ENCODE measurements at places on chromosomes 2 and 18.

- DNase-seq = no peak
Observed at GRCh38 chr2:239828192-239828972, 196.8 kb downstream of the NDUFA10 start.

DNA sequence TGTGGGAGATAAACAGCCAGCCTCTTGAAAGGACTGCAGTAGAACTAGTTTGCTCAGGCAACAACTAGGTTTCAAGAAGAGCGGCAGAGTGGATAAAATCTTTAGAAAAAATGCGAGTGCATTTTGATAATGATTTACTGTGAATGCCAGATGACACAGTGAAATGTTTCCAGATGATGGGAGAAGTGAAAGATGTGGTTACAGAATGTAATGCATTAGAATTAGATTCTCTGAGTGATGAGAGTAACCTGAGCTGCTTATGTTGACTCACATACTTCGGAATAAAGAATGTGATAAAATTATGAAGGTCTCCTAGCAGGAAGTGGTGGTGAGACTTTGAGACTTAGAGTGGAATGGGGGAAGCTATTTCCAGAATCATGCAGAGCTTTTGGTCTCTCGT lies 184.3 kb downstream of the GULP1 start:
- DNase-seq = peak; percentile 98

- DNase-seq = peak; percentile 13
Observed at GRCh38 chr2:119137502-119137901, 21.0 kb downstream of the C1QL2 start.

GRCh38 chr2:18498531-18498930 lies 61.9 kb downstream of the RDH14 start:
- DNase-seq = no peak

- DNase-seq = no peak
Observed at GRCh38 chr2:209121691-209122090, 302.2 kb upstream of the MAP2 start.

DNA sequence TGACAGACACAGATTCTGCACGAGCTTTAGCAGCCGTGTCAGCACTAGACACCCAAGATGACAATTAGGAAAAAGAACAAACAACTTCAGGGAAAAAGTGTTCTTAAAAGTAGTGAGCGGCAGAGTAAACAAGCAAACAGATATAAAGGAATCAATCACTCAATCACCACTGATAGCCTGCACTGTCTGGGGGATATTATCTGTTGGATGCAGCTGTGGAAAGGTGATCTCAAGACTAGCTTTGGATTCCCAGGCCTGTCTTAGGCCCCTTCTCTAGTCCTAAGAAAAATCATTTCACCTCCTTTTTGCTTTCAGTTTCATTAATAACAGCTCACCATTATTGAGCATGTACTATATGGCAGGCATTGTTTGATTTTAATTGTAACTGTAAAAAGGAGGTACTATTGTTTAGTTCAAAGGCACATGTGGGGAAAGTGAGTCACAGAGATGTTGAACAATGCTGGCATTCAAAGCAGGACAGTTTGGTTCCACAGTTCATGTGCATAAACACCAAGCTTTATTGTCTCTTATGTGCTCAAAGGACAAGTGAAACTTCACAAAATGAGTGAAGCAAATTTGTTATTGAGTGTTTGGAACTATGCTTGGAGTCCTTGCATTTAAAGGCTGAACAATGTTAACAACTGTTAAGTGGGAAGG lies 147.3 kb upstream of the TCF4 start:
- no peak for DNase-seq
